ENCODE measurements at places on chromosomes 5 and 9.

DNA sequence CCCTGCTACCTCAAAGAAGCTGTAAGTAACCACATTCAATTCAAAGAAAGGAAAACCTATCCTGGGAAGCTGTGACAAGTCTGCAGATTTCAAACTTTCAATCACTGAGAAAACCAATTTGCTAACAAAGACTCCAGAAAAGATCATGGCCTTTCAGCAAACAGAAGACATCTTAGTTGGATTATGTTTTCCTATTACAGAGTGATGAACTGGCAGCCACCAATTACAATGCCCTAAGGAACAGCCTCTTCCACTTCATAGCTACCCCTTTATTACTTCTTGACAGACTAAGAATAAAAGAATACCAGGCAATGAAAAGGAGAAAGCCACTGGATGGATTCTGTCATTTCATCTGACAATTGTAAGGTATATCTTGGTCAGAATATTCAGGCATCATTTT is 128.2 kb upstream of the RASEF start:
- no peak for DNase-seq

- DNase-seq, result peak; percentile 8
Measured at GRCh38 chr5:77379558-77380061, 112.5 kb downstream of the WDR41 start.

GRCh38 chr9:95373069-95373681 is 55.7 kb upstream of the FANCC start:
- no peak for DNase-seq

DNA sequence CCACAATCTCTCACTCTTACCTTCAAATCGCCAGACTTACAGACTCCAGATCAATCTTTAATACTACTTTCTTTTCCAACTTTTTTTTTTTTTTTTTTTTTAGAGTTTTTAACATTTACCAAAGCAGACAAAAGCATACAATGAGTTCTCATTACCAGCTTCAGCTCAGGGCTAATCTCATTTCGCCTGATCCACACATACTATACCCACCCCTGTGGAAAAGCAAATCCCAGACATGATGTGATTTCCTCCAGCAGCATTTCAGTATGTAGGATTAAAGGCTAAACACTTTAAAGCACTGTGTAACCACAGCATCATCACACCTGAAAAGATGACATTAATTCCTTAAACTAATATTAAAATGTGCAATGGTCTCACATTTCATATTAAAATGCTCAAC is 138.8 kb upstream of the RETREG1 start:
- DNase-seq, result no peak

GRCh38 chr5:114467729-114468128 is 105.9 kb downstream of the KCNN2 start:
- DNase-seq, result no peak

- no peak for DNase-seq
Measured at GRCh38 chr9:109158651-109159050, 8.4 kb downstream of the FRRS1L start.

DNA sequence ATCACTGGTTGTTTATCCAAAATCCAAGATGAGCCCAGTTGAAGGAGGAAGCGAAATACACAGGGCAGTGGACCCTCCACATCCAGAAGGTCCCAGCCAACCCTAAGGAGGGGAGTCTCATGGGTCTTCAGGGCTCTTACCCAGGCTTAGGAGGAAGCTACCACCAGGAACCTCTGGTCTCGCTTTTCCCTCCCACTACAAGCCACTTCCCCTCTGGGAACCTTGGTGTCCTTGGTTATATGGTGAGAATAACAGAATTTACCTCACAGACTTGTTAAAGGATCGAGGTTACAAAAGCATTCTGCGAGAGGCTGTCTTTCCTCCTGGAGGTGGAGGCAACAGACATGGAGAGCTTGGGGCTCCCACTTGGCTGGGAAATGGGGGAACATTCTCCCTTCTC is 3.4 kb downstream of the HIGD2A start:
- no peak for DNase-seq

DNA sequence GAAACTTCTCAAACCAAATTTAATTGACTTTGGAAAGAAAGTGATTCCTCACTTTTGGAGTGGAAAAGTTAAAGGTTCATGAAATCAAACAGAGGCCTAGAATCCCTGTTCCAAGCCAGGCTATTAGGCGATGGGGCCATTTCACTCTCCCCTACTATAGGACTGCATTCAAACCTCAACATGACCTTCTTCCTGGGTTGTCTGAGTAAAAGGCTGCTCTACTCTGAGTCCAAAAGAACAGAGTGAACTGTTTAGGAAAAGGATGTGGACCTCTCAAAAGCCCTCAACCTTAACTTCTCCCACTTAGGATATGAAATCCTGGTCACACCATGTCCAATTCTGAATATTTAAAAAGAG is 15.8 kb downstream of the C5orf52 start:
- DNase-seq, result no peak

- DNase-seq, result no peak
Measured at GRCh38 chr5:180126716-180127681, 55.4 kb upstream of the RNF130 start.

- no peak for DNase-seq
Measured at GRCh38 chr5:167633931-167634341, 657.5 kb upstream of the WWC1 start.

DNA sequence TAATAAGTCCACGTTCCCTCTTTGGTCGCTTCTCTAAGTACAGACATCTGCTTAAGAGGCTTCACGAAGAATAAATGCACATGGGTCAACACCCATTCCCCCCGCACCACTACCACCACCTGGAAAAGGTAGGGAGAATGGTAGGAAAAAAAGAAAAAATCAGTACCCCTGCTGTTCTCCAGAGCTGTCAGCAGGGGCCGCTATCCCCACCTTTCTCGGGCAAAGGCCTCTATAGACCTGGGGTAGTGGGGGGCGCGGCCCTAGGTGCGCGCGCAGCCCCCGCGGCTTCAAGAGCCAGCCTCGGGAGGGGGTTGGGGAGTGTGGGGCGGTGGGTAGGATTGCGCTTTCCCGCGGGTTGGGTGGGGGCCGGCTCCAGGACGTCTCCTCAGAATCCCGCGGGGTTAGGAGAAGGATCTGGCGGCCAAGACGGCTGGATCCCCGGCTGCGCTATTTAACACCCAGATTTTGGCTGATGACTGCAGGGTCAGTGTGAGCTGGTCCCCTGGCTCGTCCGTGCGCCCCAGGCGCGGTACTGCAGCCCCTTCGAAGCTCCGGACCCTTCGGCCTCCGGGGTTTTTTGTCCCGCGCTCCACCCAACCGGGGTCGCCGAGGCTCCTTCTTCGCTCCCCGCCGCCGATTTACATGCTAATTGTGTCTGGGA is 1.6 kb upstream of the SEMA6A start:
- DNase-seq, result no peak

- no peak for DNase-seq
Measured at GRCh38 chr9:70263421-70263820, 4.6 kb downstream of the SMC5 start.

- DNase-seq, result no peak
Measured at GRCh38 chr9:121268851-121269641, 1.1 kb downstream of the GSN start.
